ENCODE measurements at places on chromosomes 5 and 9.

DNA sequence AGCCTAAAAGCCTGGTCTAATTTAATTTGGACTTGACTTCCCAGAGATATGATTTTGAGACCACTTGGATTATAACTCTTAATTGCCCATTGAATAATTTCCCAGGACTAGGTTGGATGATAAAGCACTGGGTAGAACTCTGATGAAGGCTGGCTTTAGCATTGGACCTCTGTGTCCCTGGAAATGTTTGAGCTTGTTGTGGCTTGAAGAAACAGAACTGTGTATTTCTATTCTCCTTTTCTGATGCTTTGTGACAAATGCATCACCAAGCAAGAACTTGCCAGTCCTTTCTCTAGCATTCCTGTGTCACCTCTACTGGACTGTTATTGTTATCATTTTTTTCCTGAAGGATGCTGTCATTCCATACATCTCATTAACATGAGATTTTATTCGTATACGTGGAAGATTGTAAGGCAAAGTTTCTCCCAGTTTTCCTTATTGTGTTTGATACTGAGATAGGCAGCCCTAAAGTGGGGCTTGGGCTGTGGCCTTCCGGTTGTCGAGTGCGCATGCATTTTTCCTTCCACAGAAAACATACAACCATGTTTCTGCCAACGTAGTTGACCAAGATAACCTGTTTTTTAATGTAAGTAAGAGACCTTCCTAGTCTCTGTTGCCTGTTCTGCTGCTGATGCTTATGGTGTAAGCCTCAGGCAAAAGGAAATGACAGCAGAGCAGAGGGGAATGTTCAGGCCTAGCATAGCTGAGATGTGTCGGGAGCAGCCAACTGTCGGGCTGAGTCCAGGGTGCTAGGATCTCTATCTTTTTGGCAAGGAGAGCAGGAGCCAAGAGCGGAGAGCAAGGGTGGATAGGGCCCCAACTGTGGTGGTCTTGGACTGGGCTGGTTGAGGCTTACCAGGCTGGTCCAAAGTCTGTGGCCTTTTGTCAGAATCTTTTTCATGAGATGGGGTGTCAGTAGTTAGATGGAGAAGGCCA is 2.3 kb downstream of the NTRK2 start:
- DNase-seq = no peak

- DNase-seq = no peak
Observed at GRCh38 chr5:54120473-54120872, 189.9 kb downstream of the ARL15 start.

DNA sequence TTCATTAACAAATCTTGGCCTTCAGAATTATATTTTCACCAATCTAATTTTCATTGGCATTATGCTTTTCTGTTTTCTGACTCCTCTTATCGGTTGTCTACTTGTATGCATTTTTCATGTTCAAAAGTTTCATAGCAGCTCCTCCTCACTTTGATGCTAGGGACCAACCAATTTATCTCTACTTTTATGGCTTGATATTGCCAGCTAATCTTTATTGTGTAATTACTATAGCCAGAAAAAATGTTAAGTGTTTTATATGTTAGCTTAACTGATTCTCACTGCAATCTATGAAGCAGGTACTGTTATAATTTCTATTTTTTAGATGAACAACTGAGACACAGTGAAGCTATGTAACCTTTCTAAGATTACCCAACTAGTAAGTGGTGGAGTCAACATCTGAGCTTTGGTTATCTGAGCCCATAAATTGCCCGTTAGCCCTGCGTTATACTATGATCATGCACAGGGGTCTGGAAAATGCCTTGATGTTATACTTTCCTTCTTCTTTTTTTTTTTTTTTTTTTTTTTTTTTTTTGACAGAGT is 34.4 kb upstream of the TNC start:
- no peak for DNase-seq

DNA sequence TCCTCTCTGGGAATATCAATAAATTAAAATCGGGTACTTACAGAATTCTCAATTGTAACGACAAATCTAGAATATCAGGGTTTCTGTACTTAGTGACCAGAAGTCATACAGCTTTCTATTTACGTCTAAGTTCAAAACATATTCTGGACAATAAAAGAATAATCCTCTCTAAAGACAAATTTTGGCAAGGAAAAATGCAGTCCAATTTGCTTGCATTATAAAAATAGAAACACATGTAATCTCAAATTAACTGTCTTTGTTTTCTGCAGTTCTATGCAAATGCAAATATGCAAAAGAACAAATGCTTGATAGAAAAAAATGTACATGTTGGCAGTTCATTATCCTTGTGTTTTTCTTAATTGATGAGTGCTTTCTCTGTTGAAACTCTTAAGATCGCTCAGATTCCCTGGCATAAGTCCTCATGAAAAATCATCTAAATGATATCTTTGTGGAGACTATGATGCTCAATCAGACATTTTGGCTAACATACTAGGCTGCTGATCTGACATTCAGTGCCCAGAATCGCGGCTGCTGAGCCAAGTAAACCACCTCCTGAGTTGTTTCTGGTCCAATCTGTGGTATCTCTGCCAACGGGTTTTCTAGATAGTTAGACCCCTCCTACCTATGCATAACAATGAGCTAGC is 990.1 kb upstream of the C9orf72 start:
- DNase-seq = no peak

GRCh38 chr9:93826209-93826608 is 128.9 kb downstream of the BARX1 start:
- peak; percentile 19 for DNase-seq

- no peak for DNase-seq
Observed at GRCh38 chr5:59319250-59319649, 574.3 kb downstream of the PDE4D start.

GRCh38 chr9:18795947-18796671 is 236.9 kb downstream of the SAXO1 start:
- DNase-seq = no peak

DNA sequence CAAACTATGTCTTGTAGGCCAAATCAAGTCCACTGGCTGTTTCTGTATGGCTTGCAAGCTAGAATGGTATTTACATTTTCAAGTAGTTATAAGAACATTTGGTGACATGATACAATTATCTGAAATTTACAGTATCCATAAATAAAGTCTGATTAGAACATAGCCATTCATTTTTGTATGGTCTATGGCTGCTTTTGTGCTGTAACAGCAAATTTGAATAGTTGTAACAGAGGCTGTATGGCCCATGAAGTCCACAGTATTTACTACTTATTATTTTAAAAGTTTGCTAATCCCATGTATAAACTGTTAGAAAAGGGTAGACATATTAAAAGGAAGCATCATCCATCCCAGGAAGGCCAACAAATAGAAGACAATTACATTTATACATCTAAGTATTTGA is 17.7 kb downstream of the DHX29 start:
- DNase-seq = no peak

- DNase-seq = no peak
Observed at GRCh38 chr9:113828221-113828620, 47.9 kb upstream of the ZNF618 start.

GRCh38 chr5:160169326-160169725 is 50.1 kb upstream of the PWWP2A start:
- no peak for DNase-seq

GRCh38 chr5:107594253-107595045 is 76.3 kb downstream of the EFNA5 start:
- DNase-seq = no peak

DNA sequence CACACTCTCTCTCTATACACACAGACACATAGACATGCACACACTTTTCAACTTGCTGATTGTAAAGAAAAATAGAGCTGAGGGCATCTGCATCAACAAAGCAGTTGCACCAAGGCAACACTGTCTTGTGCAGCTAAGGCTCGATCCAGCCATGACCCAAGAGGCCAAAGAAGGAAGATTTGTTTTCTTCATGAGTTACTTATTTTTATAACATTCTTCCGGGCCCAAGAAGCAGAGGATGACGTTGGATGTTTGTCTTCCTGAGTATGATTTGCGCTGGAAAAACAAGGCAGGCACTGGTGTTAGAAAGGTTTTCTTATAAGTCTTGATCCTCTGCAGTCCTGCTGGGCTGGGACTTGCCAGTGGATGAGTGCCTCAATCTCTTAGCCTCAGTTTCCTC is 344.1 kb downstream of the ADAMTS6 start:
- DNase-seq = no peak

- DNase-seq = no peak
Observed at GRCh38 chr9:132500193-132500592, 82.2 kb upstream of the BARHL1 start.

GRCh38 chr5:93304456-93305250 is 276.4 kb downstream of the NR2F1-AS1 start:
- no peak for DNase-seq

- DNase-seq = no peak
Observed at GRCh38 chr9:135332516-135332915, 147.1 kb upstream of the PPP1R26 start.

DNA sequence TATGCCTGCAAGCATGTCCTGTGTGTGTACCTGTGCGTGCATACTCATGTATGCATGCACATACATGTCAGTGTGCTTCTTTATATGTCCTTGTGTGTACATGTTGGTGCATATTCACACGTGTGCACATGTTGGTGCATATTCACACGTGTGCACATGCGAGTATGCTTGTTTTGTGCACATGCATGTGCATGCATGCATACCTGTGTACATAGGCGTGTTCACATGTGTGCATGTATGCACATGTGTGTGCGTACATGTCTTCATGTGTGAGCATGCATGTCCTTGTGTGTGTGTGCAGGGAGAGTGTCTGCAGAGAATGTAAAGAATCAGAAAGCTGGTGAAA is 72.2 kb upstream of the FCN2 start:
- DNase-seq = no peak

All from activated CD4-positive, alpha-beta T cell treated with anti-CD3 and anti-CD28 coated beads for 24 hours (primary cell).